Myocyte (in vitro differentiated cells): ENCODE measurements at places on chromosomes 2 and 18.

- DNase-seq = no peak
These were observed 2.9 kb upstream of the CRIM1 start for GRCh38 chr2:36352701-36353100.

- DNase-seq = no peak
These were observed 142.4 kb upstream of the SOX11 start for GRCh38 chr2:5549771-5550170.

DNA sequence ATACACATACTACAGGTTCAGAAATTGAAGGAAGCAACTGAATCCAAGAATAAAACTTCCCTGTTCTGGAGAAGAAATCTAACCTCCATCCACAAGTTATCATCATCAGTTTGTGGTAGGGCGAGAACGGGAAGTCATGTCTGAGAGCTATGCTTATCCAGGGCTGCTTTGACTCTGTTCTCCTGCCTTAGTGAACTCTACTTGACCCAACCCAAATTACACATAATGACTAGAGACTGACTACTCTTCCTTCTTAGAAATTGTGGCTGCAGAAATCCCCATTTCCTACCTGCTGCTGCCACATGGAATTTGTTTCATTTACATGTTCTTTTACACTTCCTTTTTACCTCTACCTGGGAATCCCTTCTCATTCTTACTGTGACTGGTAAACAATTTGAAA, 1102.6 kb upstream of the PIK3C3 start:
- DNase-seq = no peak

- no peak for DNase-seq
These were observed 49.3 kb upstream of the ANKRD44 start for GRCh38 chr2:197359859-197360258.

GRCh38 chr2:220227266-220227920, 600.0 kb downstream of the SLC4A3 start:
- DNase-seq = peak; percentile 42

- DNase-seq = no peak
These were observed 6.4 kb downstream of the MBD1 start for GRCh38 chr18:50274941-50275340.
